ENCODE measurements at places on chromosomes 2 and 18.

GRCh38 chr2:220114443-220114842, 487.0 kb downstream of the SLC4A3 start:
- DNase-seq = no peak

- no peak for DNase-seq
These were observed 15.8 kb upstream of the IER3IP1 start for GRCh38 chr18:47191961-47192360.

- no peak for DNase-seq
These were observed 36.9 kb downstream of the SNED1 start for GRCh38 chr2:241035142-241035817.

DNA sequence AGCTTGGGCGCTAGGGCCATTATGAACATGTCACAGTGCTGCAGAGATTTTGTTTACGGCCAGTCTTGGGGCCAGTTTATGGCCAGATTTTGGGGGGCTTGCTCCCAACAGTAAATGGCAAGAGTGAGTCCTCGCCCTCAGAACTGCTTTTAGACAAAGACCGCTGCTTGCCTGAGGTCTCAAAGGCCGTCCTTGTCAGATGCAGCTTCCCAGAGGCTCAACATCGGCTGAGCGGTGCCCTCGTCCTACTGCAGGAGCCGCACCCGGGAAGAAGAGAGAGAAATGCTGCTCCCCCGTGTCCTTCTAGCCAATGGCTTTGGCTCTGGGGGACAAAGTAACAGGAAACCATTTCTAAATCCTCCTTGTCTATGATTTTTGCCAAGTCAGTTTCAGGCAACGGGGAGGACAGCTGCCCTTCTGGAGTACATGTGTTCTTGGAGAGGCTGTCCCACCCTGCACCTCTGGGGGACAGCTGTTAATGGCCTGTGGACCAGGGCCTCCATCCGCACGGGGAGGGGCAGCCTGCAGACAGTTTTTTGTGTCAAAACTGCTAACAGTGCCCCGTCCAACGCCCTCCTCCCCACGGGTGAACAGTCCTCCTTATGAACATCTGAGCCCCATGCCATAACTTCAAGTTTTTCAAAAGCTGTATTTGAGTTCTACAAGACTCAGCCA, 66.1 kb downstream of the C18orf63 start:
- DNase-seq = no peak

- DNase-seq = no peak
These were observed 70.6 kb downstream of the DAW1 start for GRCh38 chr2:227942021-227942420.

DNA sequence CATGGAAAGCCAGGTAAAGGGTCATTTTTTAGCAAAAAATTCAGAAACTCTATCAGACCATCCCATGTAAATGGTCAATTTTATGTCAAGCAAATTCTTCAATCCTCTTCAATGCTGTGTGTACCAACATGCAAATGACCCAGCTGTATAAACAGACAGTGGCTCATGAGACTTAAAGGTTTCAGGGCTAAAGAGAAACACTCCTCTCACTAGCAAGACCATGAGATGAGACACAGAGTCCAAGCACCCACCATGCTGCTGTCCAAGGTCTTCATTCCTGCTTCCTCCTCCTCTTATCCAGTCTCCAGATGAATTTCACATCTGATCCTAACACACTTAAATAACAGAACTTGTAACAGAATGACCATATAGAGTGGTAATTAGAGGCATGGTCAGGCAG, 30.8 kb upstream of the ONECUT2 start:
- no peak for DNase-seq

- DNase-seq = no peak
These were observed 190.3 kb downstream of the ARL4C start for GRCh38 chr2:234306426-234307173.

GRCh38 chr18:71370671-71371445, 1082.0 kb downstream of the SOCS6 start:
- DNase-seq = no peak
